Activated CD4-positive, alpha-beta T cell treated with anti-CD3 and anti-CD28 coated beads for 1 hour (primary cell): ENCODE measurements at places on chromosomes 2 and 18.

DNA sequence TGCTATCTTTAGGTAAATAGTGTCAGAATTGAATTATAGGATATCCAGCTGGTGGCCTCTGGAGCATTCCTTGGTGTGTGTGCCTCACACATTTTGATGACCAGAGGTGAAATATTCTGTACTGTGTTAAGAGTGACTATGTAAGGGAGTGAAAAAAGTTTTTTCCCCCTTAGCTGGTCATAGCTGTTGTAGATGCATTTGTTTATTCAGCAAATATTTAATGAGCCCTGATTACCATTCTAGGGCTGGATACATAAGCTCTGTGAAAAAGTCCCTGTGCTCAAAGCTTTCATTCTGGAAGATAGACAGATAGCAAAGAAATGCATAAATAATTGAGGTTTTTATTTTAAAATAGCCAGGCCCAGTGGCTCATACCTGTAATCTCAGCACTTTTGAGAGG, 10.9 kb downstream of the TTLL4 start:
- DNase-seq, result no peak

DNA sequence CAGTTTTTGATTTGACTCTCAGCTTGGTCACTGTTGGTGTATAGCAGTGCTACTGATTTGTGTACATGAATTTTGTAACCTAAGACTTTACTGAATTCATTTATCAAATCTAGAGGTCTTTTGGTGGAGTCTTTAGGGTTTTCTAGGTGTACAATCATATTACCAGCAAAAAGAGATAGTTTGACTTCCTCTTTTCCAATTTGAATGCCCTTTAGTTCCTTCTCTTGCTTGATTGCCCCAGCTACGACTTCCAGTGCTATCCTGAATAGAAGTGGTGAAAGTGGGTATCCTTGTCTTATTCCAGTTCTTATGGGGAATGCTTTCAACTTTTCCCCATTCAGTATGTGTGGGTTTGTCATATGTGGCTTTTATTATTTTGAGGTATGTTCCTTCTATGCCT, 312.9 kb upstream of the REV1 start:
- no peak for DNase-seq

DNA sequence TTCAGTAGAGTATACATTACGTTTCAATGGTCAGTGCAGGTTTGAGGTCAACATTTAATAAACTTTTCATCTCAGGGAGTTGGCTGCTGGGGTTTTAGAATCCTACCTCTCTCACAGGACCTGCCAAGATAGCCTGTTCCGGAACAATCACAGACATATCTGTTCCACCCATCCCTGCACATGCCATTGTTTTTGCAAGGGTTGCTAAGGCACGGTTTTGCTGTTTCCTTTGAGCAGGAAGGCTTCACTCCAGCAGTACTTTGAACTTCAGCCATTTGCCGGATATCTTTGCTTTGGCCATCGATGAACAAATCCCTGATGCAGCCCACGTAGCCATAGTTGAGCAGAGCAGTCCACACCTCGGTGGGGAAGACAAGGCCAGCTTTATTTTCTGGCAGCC, 493.8 kb downstream of the NRXN1 start:
- DNase-seq, result no peak

GRCh38 chr2:5693287-5694201, 1.4 kb downstream of the SOX11 start:
- DNase-seq, result no peak

DNA sequence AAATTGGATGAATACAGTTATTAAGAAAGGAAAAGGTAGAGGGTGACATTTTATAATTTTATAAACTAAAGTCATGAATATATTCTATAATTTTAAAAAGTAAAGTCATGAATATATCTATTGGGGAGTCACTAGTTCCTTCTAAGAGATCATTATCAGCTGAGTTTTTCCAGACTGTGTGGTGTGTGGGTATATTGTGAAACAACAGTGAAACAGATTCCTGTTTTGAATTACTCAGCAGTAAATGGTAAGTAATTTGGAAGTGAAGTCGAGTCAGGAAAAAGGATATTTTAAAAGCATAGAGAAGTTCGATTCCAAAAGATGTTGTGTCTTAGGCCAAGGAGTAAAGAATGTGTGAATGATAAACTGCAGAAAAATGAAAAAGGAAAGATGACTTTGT, 1018.2 kb upstream of the NXPH2 start:
- DNase-seq, result no peak

DNA sequence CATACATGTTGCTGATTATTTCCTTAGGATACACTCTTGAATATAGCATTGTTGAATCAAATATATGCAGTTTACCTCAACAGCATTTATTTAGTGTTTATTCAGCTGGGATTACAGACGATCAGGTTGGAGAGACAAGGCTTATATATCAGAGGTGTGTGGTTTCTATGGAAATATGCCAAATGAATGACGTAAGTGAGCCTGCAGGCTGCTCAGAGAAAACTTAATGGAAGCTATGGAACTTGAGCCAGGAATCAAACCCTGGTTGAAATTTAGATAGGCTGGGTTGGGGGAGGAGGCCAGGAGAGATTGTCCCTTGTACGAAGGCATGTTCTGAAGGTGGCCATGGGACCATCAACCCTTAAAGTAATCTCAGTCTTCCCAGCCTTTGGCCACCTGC, 79.5 kb downstream of the INPP4A start:
- no peak for DNase-seq

DNA sequence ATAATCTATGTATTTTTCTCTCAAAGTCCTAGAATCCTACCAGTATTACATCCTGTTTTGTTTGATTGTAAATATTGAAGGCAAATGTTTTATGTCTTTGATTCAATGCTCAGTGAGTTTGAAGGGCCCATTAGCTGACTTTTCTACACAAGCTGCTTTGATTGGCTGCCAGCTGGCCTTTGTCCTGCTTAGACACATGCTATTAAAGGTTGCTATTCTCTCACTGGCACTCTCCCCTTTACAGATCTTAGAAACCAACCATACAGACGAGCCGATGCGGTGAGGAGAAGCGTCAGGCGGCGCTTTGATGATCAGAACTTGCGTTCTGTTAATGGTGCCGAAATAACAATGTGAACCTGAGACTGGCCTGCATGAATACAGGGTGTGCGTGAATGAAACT, 69.7 kb downstream of the PRPF40A start:
- DNase-seq, result no peak
